ENCODE measurements at places on chromosomes 12 and 14.

DNA sequence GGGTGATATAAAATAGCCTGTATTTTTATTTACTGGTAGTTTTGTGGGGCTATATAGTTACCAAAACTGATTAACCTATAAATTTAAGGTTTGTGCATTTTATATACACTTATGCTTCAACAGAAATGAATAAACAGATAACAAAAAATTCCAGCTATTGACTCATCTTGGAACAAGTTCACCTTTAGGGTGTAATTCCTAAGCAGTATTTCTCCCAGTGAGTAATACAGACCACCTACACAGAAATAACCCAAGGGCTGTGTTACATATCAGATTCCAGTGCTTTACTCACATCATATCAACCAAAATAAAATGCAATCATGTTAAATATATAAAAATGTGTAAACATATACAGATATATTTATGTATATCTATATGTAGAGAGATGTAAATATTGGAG, 345.6 kb downstream of the ADAMTS20 start:
- DNase-seq = no peak

DNA sequence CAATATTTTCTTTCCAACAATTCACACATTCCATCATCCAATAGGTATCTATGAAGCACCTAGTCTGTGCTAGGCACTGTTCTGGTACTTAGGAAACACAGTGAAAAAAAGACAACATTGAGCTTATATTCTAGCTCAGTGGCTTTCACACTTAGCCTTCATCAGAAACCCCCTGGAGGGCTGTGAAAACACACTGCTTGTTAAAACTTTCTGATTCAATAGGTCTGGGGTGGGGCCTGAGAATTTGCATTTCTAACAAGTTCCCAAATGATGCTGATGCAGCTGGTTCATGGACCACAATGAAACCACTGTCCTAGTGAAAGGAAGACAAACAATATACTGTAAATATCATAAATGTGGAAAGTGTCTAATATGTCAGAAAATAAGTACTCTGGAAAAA, 5.9 kb downstream of the VTI1B start:
- DNase-seq = no peak

GRCh38 chr12:52901715-52902541, 2.9 kb downstream of the KRT8 start:
- DNase-seq = no peak

DNA sequence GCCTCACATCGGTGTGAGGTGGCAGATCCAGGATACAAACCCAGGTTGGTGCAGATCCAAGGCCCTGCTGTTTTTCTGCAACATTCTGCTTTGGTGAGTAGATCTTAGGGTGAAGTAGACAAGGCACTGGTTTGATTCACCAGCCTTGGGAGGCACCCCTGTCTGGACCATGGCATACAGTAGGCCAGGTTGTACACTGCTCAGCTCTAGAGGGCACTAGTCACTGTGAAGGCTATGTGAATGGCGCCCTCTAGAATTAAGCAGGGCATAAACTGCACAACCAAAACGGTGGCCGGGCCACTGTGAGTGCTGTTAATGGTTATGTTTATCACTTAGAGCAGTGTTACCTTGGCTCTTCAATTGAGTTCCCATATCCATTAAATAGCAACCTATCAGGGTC, 280.6 kb upstream of the PWP1 start:
- DNase-seq = no peak

DNA sequence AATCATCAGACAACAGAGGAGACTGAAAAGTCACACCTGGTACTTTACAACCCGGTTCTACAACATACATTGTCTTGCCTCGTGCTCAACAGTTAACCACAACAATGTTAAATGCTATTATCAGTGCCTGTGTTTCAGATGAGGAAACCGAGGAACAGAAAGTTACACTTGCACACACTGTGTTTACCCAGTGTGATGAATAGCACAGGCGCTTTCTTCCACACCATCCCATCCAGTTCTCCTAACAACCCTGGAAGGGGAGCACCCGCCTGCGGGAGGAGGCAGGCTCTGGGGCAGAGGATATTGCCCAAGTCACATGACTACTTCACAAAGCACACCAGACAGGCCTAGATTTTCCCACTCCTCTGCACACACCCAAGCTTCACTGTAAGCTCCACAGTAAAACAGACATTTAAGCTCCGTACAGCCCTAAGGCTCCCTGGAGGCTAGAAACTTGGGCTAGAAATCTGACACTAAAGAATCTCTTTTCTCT, 21.8 kb downstream of the NCKAP5L start:
- no peak for DNase-seq

DNA sequence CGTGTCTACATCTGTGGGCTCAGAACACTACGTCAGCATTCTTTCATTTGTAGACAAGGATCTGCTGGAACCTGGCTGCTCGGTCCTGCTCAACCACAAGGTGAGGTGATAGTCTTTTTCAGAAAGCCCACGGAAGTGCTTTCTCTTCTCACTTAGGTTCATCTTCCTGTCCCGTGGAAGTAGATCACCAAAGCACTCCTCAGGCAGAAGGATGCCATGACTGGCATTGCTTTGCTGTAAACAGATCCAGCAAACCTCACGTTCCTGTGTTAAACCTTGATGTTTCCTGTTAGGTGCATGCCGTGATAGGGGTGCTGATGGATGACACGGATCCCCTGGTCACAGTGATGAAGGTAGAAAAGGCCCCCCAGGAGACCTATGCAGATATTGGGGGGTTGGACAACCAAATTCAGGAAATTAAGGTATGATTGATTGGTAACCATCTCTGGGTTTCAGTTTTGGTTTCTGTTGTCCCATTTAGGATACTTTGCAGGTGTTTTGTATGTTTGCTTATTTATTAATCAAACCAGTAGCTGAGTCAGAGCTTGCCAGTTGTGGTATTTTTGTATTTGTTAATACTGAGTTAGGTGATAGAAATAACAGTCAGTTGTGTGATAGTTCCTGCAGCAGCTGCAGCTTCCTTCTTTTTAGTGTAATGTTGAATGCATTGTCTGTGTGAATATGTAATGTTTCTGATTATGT, 7.5 kb downstream of the PSMC1 start:
- no peak for DNase-seq

- DNase-seq = no peak
Observed at GRCh38 chr12:79046021-79046420, 181.4 kb downstream of the SYT1 start.

- DNase-seq = no peak
Observed at GRCh38 chr12:123033392-123034021, 53.0 kb downstream of the ARL6IP4 start.

DNA sequence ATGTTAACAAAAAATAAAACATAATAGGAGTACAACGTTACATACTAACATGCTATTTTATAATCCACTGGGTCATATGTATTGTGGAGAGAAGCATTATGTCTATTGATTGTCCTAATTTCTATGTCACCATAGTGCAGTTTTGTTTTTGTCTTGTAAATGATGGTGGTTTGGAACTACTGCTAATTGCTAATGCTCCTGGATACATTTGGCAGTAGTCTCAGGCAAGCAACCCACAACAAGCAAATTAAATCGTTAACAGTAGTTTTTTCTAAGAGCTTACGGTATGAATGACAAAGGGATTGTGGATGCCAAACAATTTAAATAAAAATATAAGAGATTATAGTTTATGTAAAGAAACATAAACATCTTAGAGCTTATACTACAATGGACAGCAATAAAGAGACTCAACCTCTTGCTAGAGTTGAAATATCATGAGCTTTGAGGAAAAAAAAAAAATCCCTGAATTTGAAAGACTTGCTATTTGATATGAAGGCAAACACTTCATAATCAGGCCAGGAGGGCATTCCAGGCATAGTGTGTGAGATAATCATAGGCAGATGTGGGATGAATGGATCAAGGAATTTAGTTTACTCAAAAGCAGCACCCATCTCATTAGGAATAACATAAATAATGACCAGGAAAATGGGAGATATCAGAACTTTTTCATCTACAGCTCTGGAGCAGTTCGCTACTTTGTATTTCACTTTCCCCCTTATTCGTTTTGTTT, 181.3 kb downstream of the CCDC59 start:
- no peak for DNase-seq

Measured in neural crest cell (in vitro differentiated cells).